T-helper 2 cell treated with Interferon-gamma antibody and Interleukin-4, amounts not matched to agents 5 μg/mL and 100 μg/mL, for 36 hours (primary cell): ENCODE measurements at places on chromosomes 16 and 17.

GRCh38 chr17:55416000-55416399 is 5.6 kb downstream of the MMD start:
- H3K4me1 ChIP-seq: peaks cover 55% of the 10 kb centered on the region
- H3K27me3 ChIP-seq: no peaks in the 10 kb centered on the region
- H3K36me3 ChIP-seq: peaks cover 66% of the 10 kb centered on the region
- no peak overlapping the region for H3K4me3 ChIP-seq

DNA sequence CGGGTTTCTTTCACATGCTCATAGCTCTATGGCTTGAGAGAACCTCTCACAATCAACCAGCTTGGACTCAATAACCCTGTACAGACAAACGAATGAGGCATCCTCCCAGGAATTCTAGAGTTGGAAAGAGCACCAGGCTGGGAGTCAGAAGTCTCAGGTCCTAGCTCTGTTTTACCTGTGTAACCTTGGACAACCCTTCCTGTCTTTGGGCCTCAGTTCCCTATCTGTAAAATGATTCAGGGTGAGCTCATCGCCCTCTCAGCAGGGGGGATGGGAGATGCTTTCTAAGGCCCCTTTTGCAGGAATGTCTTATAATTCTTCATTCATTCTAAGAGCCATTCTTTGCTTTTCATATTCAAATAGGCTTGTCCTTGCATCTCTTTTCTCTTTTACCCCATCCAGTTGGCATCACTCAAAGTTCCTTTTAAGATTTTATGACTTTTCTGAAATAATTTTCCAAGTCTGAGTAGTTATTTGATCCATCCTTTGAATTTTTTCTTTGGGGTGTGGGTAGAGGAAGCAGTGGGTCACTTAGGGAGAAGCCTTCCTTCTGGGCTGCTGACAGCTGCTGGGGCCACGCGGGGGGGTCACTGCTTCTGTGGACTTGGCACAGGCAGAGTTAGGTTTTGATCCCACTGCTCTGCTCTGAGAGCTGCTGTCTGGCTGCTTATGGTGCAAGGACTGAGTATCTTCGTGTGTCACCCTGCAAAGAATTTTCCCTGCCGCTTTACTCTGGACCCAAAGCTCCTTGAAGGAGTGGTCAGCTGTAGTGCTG is 102.7 kb downstream of the UTP18 start:
- H3K27me3 ChIP-seq: peaks cover 4% of the 10 kb centered on the region
- no peak overlapping the region for H3K27ac ChIP-seq
- DNase-seq: no peak
- no peak overlapping the region for H3K4me3 ChIP-seq

- H3K36me3 ChIP-seq: peaks cover 2% of the 10 kb centered on the region
- H3K4me1 ChIP-seq: peaks cover 40% of the 10 kb centered on the region
- H3K27ac ChIP-seq: peak overlapping the region; percentile 74
- no peak for DNase-seq
Measured at GRCh38 chr17:33967608-33968349, 287.3 kb upstream of the CCL2 start.

DNA sequence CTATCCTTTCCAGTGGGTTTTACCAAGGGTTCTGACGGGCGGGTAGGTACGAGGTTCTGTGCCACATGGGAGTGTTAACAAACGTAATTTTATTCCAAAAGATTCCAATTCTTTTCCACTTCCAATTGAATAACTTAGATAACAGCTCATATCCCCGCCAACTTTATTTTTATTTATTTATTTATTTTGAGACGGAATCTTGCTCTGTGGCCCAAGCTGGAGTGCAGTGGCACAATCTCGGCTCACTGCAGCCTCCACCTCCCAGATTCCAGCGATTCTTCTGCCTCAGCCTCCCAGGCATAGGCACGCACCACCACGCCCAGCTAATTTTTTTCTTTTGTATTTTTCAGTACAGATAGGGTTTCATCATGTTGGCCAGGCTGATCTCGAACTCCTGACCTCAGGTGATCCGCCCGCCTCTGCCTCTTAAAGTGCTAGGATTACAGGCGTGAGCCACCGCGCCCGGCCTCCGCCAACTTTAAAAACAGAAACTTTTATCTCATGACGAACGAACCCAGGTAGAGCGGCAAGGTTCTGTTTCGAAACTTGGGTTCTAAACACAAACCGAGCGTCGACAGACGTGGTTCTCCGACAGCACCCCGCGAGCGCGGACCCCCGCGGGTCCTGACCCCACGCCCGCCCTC is 613 bp downstream of the ECI1 start:
- H3K4me3 ChIP-seq: peak overlapping the region; percentile 91
- peaks cover 3% of the 10 kb centered on the region for H3K4me1 ChIP-seq
- DNase-seq: peak; percentile 24
